Prostate gland (tissue), 2 donors: ENCODE measurements at places on chromosomes 4 and X.
A peak's percentile ranks its signal among the peaks of the same experiment; 100 is the strongest.

DNA sequence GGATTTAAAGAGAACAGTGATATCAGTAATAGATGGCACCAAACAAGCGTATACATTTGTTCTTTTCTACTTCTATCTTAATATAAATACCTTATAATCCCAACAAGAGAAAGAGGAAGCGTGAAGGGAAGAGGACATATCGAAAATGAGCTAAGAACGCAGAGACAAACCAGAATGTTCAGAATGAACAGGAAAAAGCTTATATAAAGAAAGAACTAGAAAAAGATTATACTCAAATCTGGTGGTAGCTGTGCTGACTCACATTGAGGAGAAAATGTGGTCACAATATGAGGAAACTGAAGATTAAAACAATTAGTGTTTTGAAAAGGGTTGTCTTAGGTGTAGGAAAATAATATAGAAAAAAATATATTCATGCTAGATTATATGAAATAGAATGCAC lies 2.0 kb upstream of the GPR34 start:
- DNase-seq: no peak

DNA sequence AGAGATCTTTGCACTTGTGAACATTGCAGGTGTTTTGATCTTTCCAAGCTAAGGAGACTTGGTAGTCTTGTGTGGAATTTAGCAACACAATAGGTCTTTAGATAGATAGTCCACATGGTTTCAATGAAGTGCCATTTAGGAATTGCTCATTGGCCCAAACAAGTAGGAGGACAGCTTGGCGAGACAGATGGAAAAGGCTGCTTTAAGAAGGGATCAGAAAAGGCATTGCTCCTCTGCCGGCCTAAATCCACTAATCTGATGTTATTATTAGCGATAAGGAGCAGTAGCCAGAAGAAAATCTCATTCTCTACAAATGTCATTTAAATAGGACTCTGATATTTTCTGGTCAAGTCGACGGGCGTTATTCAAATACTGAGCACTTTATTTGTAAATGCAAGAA lies 99.7 kb downstream of the AFF2 start:
- no peak for DNase-seq

- no peak for DNase-seq
Observed at GRCh38 chr4:101102114-101102742, 245.1 kb downstream of the PPP3CA start.

DNA sequence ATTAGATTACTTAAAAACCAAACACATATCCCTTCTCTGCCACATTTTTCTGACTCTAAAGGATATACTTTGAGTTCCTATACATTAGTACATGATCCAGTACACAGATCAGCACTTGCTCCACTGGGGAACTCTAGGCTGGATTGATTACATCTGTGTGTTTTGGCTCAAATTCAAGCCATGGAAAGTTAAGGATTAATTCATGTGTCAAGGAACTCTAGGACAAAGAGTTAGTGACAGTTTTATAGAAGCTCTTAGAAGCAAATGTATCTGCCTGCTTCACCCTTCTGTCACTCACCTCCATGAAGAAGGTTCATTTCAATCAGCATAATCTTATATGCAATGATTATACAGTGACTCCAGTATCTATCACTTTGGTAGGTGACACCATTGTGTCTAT lies 43.2 kb downstream of the SCFD2 start:
- DNase-seq: no peak

DNA sequence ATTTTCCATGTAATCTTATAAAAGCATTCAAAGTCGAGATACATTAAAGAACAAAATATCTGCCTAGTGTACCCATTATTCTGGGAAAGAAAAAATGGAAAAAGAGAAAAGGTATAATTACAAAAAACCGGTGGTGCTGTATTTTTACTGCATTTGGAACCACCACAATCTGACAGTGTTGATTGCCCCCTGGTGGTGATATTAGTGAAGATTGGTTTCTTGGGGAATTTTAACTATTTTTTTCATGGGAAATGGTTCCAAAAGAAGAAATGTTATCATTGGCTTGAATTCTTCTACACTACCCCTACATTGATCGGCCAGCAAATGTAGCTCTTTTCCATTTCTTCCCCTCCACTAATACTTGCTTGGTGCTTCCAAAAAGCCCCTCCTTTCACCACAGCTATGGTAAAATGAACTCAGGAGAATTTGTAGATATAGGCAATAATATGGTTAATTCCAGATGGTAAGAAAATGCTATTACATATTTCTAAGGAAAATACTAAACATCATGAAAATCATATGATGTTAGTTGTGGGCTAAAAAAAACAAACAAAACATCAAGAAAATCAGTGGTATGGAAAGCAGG lies 50.0 kb downstream of the COX18 start:
- peak; percentile 11 for DNase-seq

DNA sequence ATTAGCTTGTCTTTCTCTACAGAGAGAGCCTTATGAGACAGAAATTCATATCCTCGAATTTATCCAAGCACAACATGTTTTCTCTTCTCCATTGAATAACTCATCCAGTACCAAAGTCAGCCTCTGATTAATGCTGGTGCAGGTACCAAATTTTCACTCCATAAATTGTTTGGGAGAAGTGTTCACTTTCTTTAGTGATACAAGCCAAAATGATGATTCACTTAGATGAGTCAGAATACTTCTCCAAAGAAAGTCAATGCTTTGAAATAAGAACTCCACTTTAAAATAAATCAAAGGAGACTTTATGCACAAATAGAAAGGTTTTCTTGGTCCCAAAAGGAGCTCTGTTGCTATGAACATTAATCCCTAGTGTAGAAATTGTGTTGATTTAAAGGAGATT lies 60.2 kb downstream of the MAOB start:
- DNase-seq: no peak

DNA sequence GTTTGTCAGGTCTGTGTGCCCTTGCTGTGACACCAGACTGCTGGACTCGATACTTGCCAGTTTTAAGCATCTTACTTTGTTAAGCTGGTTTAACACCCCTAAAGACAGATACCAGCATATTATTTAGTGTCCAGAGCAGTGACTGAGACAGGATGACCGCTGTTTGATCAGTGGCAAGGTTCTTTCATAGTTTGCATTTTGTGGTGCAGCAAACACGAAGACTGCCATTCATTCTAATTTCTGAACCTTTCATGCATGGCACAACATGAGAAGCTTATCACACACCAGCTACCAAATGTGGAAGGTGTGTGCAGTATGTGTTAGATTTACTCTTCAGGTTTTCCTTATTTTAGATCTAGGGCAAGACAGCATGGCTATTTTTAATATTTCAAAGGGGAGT lies 28.2 kb downstream of the JADE1 start:
- DNase-seq: no peak
